ENCODE measurements at places on chromosomes 13 and 19. TPM values are rescaled to one million over a fixed set of nuclear protein-coding genes. Genes with fewer than 3 reads are reported as not detected.

The WDR87 gene
- total RNA-seq = not detected

- peaks cover 9% of the 10 kb centered on the region for H3K4me1 ChIP-seq
- no peak overlapping the region for H3K4me3 ChIP-seq
- no peak overlapping the region for H3K27ac ChIP-seq
- H3K27me3 ChIP-seq = no peaks in the 10 kb centered on the region
- DNase-seq = no peak
Observed at GRCh38 chr13:113456116-113456702, 2.9 kb upstream of the ADPRHL1 start.

The SCEL gene
- total RNA-seq = not detected

- DNase-seq = no peak
- H3K4me3 ChIP-seq = no peak overlapping the region
- H3K27ac ChIP-seq = no peak overlapping the region
Observed at GRCh38 chr13:79183231-79183630, 222.8 kb downstream of the RBM26 start.

The FXYD3 gene
- not detected for total RNA-seq

The RUBCNL gene
- total RNA-seq = 3.5 TPM

- no peak for DNase-seq
- H3K4me1 ChIP-seq = peaks cover 13% of the 10 kb centered on the region
- peak overlapping the region; percentile 86 for H3K27ac ChIP-seq
- no peaks in the 10 kb centered on the region for H3K27me3 ChIP-seq
Observed at GRCh38 chr13:20118268-20119140, 42.3 kb downstream of the GJA3 start.

The SIGLECL1 gene
- not detected for total RNA-seq
